Stimulated activated CD4-positive, alpha-beta T cell treated with anti-CD3 and anti-CD28 coated beads, Interleukin-12 subunit alpha, Interleukin-12 subunit beta, amount 100 ng/mL, for 48 hours (primary cell): ENCODE measurements at places on chromosomes 11 and 22.

DNA sequence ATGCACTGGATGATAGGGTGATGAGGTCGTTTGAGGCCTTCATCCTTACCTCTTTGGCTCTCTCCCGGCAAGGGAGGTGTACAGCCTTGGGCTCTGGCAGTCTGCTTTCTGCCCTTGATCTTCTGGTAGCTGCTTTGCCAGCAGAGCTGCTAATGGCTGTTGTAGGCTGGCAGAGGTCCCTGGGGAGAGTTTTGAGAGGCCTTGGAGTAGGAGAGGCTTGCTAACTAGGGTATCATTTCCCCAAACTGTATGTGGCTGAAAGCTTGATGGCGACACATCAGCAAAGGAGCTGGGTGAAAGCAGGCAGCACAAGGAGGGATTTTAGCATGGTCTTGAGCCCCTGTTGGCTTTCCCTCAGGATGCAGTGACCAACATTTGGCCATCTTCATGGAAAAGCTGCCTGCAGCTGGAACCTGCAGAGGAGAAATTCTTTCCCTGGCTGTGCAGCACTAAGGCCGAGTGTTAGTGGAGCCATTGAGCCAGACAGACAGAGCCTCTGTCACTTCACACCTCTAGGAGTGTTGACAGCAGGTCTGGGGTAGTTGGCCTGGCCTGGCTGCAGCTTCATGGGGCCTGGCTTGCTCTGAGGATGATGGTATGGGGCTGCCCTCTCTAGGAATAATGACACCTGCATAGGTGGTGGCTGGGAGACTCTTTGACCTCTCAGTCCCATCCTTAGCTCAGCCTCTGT is 3.5 kb upstream of the AMPD3 start:
- DNase-seq: no peak

DNA sequence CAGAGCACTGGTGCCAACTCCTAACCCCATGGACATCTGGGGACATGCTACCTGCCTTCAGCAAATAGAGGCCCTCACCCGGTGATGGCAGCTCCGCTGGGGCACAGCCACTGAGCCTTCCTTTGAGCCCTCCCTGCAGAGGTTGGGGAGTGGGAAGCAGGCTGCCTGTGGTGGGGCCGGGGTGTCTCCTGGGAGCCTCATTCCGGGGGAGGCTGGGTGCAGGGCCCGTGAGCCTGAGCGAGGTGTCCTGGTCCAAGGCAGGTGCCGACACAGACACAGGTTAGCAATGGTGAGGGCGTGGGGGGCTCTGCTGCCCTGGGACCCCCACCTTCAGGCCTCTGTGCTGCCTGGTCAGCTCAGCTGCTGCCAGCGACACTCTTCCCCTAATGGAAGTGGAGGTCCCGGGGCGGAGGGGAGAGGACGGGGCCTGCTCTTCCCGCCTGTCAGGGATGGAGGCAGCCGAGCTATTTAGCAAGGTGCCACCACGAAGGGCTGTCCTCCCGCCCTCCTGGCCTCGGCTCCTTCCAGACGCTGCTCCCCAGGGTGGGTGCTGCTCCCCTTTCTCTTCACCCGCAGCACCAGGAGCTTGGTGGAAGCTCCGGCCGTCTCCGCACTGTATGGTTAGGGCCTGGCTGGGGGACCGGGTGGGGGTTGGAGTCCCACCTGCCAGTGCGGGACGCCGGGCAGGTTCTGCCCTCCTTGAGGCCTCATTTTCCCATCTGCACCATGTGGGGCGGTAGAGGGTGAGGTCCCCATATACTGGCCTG is 11.2 kb downstream of the TSPAN4 start:
- DNase-seq: no peak

DNA sequence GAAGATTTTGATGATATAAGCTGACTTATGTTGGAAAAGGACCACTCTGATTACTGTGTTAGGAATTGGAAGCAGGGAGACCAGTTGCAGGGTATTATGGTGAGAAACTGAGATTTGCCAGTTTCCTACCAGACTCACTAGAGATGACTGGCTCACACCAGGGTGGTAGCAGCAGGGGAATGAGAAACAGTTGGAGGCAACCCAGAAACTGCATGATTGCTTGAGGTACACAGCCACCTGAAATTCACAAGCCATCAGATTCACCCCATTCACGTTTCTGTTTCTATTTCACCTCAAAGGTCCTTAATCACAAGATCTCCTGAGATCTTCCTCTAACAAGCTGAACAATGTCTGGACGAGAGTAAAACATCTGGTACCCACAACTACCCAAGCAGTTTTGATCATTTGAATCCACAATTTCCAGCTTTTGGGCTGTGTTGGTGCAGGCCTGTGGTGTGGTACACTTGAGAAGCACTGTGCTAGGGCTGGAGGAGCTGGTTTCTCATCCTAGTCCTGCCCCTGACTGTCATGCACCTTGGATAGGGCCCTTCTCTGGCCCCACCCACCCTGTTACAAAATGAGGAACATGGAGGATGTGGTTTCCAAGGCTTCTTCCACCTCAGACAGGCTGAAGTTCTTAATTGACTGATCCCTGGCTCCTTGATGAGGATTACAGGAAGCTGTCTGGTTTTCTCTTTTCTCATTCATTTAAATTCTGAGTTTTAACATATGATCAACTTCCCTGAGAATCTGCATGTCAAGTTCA is 233.4 kb downstream of the INSC start:
- no peak for DNase-seq

GRCh38 chr11:110319501-110319900 is 23.1 kb upstream of the RDX start:
- no peak for DNase-seq

DNA sequence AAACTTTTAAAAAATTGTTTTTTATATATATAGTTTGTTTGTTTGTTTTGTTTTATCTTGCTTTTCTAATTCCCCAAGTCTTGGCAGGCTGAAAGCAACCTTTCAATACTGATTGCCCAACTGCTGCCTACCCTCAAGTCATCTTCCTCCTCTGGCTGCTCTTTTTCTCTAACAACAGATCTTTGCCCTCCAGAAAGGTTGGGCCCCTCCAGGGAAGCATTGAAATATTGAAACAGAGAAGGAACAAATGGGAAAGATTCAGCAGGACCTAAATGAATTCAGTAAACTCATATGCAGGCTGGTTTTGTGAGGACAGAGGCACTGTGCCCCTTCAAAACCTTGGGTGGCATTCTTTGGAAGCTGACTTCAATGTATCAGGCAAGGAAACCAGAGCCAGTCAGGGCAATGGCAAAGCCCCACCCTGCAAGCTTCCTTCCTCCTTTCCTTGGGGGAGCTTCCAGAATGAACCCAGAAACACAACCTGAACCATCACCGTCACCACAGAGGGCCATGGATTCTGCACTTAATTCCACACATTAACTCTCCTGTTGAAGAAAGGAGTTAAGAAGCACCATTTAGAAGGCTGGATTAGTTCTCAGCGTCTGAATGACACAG is 815 bp upstream of the MS4A6A start:
- DNase-seq: no peak

DNA sequence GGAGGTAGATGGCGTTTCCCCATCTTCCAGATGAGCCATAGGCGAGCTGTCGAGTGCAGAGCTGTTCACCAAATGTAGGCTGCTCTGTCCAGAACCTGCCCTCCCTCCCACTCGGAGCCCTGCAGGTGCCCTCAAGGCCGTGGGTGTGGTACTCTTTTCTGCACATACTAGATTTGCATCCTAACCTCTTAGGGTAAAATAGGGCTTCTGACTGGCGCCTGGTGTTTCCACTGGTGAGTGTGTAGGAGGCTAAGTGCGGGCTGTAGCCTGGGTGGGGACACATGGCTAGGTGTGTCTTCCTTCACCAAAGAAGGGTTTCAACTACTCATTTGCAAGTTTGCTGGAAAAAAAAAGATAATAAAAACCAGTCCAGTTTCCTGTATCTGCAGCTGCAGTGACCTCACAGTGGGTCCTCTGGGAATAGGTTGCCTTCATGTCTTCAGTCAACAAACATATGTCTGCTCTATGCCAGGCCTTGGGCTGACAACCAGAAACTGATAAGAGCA is 8.5 kb downstream of the BIK start:
- DNase-seq: no peak

DNA sequence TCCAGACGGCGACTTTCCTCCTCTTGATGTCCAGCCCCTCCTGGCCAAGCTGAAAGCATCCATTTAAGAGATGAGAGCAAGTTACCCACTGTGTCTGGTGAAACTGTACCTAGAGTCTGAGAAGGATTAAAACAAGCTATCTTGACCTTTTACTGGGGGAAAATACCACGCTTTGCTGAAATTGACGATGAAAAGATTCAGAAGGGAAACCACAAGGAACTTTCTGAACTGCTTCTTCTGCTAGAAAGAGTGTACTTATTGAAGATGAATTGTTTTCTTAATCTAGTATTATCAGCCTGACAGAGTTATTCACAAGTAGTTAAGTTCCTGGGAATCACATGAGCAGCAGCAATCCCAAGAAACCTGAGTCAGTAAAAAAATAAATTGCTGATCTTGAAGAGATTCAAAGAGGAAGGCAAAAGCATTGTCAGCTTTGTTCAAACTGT is 13.1 kb upstream of the MS4A6A start:
- no peak for DNase-seq

DNA sequence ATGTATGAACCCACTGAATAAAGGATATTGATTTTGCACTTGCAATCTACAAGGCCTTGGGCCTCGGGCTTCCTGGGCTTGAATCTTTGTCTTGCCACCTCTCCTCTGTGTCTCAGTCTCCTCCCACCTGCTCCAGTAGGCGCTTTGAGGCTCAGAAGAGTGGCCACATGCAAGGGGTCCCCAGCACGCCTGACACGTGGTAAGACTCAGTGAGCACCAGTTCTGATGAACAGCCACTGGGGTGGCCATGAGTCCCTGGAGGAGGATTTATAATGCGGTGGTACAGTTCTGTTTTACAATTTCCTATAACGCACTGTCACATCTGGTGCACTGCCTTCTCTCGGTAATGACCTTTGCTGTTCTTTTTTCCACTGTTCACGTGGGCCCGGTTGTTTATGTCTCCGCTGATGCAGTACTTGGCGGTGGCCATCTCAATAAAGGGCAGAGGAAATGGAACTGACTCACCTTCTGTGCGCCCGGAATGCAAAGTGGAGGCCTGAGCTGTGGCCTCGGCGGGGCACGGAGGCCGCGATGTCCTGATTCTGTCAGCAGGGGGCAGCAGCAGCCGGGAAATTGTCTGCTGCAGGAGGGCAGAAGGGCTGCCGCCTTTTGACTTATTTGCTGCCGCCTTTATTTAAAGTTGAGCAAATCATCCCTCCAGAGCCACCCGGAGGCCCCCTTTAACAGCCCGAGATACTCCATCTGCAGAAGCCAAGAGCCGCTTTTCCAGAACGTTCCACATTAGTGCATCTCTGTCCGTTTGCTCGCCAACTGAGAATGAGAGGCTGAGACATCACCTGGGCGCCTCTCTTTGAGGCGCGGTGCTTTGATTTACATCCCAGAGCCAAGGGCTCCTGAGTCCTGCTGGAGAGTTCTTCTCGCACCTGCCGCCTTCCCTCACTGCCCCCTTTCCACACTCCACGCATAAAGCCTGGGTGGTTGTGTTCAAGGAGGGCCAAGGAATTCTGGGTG is 6.0 kb upstream of the IFT27 start:
- DNase-seq: peak; percentile 87

DNA sequence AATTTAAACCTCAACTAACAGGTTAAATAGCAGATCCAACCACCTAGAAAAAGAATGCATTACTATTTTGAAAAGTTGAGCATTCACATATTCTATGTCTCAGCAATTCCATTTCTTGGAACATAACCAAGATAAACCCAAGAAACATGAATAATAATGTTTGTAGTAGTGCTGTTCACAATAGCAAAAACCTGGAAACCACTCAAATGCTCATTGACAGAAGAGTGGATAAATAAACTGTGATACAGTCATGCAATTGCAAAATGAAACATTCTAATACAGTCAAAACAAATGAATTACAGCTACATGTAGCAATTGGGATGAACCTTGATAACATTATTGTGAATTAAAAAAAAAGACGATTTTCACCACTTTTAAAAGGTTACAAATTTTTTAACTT is 162.8 kb upstream of the TMEM45B start:
- no peak for DNase-seq

DNA sequence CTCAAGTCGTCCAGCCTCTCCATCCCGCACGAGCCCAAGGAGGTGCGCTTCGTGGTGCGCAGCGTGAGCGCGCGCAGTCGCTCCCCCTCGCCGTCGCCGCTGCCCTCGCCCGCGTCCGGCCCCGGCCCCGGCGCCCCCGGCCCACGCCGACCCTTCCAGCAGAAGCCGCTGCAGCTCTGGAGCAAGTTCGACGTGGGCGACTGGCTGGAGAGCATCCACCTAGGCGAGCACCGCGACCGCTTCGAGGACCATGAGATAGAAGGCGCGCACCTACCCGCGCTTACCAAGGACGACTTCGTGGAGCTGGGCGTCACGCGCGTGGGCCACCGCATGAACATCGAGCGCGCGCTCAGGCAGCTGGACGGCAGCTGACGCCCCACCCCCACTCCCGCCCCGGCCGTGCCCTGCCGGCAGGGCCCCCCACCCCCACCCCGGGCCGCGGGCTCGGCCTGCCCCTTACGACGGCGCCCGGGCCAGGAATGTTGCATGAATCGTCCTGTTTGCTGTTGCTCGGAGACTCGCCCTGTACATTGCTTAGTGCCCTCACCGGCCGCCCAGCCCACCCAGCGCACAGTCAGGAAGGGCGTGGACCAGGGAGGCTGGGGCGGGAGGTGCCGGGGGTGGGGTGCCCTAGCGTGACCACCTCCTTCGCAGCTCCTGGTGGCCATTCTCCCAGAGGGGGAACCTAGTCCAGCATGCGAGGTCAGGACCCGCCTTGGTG is 6.9 kb upstream of the ACR start:
- DNase-seq: no peak

DNA sequence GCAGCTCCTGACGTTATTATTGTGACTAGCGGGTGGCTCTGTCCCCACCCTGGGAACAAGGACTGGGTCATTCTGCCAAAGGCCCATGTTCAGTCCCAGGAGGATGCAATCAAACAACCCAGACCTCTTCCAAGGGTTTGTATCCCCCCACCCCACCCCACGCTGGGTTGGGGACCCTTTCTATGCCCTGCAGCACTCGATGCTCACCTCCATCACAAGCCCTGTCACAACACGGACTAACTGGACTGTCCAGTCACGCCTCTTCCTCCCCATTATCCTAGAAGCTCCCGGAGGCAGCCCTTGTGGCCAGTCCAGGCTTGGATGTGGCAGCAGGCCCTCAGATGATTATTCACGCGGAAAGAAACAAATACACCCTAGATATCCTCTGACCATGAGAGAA is 3.7 kb downstream of the SHANK2 start:
- no peak for DNase-seq

GRCh38 chr11:71577469-71578004 is 5.1 kb downstream of the KRTAP5-11 start:
- DNase-seq: no peak

GRCh38 chr11:71988050-71988449 is 10.7 kb upstream of the IL18BP start:
- no peak for DNase-seq

DNA sequence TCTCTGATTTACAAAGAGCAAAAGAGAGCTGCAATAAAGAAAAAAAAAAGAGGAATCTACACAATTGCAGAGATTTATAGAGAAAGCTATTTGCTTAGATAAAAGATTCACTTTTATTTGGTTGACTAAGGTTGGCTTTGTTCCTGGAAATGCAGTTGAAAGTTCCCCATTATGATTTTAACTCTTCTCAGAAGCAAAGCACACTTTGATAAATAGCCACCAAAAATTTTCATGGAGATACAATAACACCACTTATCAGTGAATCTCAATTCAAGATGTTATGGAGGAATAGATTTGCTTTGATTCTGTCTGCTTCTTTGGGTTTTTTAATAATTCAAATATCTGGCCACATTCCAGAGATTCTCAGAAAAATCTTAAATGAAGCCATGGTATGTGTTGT is 88.5 kb upstream of the ANO3 start:
- DNase-seq: no peak

GRCh38 chr11:67317888-67318555 is 14.7 kb downstream of the SSH3 start:
- DNase-seq: no peak
